Astrocyte (in vitro differentiated cells and primary cell): ENCODE measurements at places on chromosomes 12 and 14. TPM values are rescaled to one million over a fixed set of nuclear protein-coding genes. Genes with fewer than 3 reads are reported as not detected.

GRCh38 chr14:34548472-34548981 is 9.0 kb upstream of the EAPP start:
- no peak overlapping the region for H3K27ac ChIP-seq
- H3K4me3 ChIP-seq: no peak overlapping the region
- H3K36me3 ChIP-seq: no peaks in the 10 kb centered on the region
- H3K4me1 ChIP-seq: no peaks in the 10 kb centered on the region
- no peak for DNase-seq
- H3K27me3 ChIP-seq: no peaks in the 10 kb centered on the region

DNA sequence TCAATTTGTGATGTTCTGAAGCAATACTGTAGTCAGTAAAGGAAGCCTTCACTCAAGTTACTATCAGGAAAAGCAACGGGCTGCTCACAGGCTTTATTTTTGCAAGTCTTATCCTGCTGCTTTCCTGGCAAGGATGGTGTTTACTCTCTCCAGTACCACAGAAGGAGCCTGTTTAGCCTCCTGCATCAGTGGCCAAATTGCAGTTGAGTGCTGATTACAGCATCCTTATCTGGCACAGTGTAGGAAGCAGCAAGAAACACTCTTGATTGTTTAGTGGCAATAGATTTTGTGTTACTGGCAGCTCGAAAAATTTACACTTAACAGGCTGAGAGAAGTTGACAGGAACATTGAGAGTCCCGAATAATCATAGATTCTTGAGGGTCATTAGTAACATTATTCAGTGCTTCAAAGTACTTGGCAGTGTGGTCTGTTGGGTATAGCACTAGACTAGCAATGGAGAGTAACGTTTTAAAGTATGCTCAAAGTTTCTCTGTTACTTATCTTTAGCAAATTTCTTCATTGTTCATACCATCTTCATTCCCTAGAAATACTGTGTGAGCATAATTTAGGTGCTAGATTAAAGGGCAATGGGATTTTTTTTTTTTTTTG is 11.7 kb downstream of the TULP3 start:
- H3K27ac ChIP-seq: no peak overlapping the region
- H3K4me3 ChIP-seq: no peak overlapping the region
- peak; percentile 29 for DNase-seq

DNA sequence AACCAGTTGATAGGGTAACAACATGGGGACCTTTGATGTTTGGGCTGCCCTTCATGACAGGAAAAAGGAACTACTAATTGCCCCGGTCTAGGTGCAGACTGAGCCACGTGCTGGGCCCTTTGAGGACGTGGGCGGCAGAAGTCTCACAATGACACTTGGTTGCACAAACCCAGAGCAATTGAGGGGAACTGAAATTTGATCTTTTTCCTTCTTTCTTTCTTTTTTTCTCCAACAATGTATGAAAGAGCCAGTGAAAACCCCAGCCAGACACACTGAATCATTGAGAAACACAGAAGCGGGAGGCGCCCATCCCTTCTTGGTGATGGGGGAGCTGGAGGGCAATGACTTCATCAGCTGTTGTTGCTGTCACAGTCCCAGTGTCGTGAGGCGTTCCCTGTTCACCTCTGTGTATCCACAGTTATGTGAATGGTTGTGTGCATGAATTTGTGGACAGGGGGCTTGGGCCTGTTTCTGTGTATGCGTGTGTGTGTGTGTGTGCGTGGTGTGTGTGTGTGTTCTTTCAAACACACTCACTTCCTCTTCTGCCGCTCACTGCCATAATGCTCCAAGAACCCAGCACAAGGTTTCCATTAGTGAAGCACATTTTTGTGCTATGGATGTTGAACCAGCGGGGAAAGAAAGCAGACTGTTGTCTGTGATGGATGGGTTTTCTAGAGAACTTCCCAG is 137.5 kb upstream of the CCND2 start:
- no peak overlapping the region for H3K4me3 ChIP-seq
- DNase-seq: no peak
- H3K27me3 ChIP-seq: no peaks in the 10 kb centered on the region
- peaks cover 3% of the 10 kb centered on the region for H3K4me1 ChIP-seq

DNA sequence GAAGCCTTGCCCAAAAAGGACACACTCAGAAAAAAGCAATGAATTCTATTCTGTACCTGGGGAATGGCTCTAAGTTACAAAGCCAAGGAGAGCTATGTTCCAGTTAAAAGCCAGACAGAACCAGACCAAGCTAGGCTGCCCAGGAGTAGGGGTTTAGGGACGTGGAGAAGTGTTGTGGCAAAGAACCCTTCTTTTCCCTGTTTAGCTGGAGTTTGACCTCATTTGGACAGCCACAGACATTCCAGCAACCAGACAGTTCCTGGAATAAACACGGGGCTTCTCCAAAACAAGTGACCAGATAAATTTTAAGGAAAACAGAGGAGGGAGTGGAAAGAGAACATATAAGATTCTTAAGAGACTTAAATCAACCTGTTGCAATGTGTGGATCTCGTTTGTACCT is 62.3 kb downstream of the GCH1 start:
- H3K27me3 ChIP-seq: no peaks in the 10 kb centered on the region
- H3K36me3 ChIP-seq: no peaks in the 10 kb centered on the region
- no peak overlapping the region for H3K27ac ChIP-seq
- H3K4me1 ChIP-seq: no peaks in the 10 kb centered on the region
- no peak overlapping the region for H3K4me3 ChIP-seq

GRCh38 chr12:16562921-16563320 is 43.0 kb downstream of the LMO3 start:
- no peaks in the 10 kb centered on the region for H3K27me3 ChIP-seq
- H3K4me1 ChIP-seq: no peaks in the 10 kb centered on the region
- H3K36me3 ChIP-seq: no peaks in the 10 kb centered on the region
- no peak overlapping the region for H3K4me3 ChIP-seq

DNA sequence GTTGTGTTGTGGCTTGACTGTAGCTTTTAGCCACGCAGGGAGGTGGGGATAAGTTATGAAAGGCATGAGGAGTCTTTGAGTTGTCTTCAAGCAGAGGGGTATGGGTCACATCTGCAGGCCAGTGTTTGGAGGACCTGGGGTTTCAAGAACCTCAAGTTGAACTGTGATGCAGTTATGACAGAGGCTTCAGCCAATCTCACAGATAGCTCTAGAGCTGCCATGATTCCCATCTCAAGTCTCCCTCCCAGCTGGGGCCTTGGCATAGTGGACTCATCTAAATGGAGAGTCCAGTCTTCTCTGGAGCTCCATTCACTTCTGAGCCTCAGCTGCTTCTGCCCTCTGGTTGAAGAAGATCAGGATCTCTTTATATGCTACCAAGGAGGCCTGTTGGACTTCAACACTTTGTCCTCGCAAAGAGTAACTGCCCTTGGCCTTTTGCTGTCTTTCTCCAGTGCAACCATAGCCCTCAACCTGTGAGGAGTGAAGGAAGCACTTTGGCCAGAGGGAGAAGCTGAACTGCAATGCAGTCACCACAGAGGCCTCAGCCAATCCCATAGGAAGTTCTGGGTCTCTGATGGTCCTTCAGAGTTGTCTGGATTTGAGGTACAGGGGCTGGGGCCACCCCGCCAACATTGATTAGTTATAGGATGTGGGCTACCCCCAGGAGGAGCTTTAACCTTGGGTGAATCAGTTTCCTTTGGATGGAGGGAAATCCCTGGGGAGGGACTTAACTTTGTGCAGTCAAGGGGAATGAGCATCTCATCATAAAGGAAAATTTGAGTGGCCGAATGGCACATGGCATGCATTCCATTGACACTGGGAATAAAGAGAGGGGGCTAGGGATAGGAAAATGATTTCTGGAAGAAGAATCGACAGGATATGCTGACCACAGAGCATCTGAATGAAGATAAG is 230.5 kb downstream of the PCNX1 start:
- H3K27me3 ChIP-seq: no peaks in the 10 kb centered on the region
- H3K4me3 ChIP-seq: no peak overlapping the region
- no peak overlapping the region for H3K27ac ChIP-seq
- peaks cover 19% of the 10 kb centered on the region for H3K4me1 ChIP-seq

GRCh38 chr12:6534695-6534944 is 303 bp downstream of the GAPDH start:
- H3K27me3 ChIP-seq: no peaks in the 10 kb centered on the region
- H3K27ac ChIP-seq: peak overlapping the region; percentile 94
- no peak for DNase-seq
- H3K36me3 ChIP-seq: peaks cover 43% of the 10 kb centered on the region
- peak overlapping the region; percentile 95 for H3K4me3 ChIP-seq
- H3K4me1 ChIP-seq: peaks cover 44% of the 10 kb centered on the region

GRCh38 chr12:80811957-80812708 is 95.4 kb downstream of the MYF5 start:
- H3K36me3 ChIP-seq: no peaks in the 10 kb centered on the region
- H3K4me3 ChIP-seq: no peak overlapping the region
- no peaks in the 10 kb centered on the region for H3K27me3 ChIP-seq

GRCh38 chr12:116261525-116262100 is 15.9 kb downstream of the MED13L start:
- H3K4me3 ChIP-seq: no peak overlapping the region
- no peaks in the 10 kb centered on the region for H3K36me3 ChIP-seq
- H3K27me3 ChIP-seq: no peaks in the 10 kb centered on the region
- no peak overlapping the region for H3K27ac ChIP-seq
- DNase-seq: no peak

- H3K36me3 ChIP-seq: no peaks in the 10 kb centered on the region
- no peak for DNase-seq
- H3K27me3 ChIP-seq: peaks cover 28% of the 10 kb centered on the region
- H3K4me3 ChIP-seq: no peak overlapping the region
- no peaks in the 10 kb centered on the region for H3K4me1 ChIP-seq
Measured at GRCh38 chr14:77267937-77268699, 2.9 kb downstream of the NGB start.

DNA sequence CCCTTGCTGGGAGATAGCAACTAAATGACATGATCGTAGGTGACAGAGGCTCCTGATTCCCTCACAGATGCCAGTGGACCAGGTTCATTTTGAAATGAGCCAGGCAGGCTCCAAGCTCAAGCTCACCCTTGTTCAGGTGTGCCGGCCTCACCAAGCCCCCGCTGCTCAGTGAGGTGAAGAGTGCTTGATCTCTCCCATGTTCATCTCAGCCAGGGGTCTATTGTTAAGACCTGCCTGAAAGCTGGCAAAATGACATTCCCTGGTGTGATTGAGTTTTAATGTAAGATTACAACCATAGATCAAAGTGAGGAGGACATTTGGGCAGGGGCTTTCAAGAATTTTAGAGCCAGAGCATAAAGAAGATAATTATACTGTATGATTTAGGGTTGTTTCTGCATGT is 497.9 kb downstream of the EGLN3 start:
- H3K4me3 ChIP-seq: no peak overlapping the region
- H3K36me3 ChIP-seq: no peaks in the 10 kb centered on the region
- H3K4me1 ChIP-seq: no peaks in the 10 kb centered on the region
- H3K27ac ChIP-seq: no peak overlapping the region
- DNase-seq: no peak

DNA sequence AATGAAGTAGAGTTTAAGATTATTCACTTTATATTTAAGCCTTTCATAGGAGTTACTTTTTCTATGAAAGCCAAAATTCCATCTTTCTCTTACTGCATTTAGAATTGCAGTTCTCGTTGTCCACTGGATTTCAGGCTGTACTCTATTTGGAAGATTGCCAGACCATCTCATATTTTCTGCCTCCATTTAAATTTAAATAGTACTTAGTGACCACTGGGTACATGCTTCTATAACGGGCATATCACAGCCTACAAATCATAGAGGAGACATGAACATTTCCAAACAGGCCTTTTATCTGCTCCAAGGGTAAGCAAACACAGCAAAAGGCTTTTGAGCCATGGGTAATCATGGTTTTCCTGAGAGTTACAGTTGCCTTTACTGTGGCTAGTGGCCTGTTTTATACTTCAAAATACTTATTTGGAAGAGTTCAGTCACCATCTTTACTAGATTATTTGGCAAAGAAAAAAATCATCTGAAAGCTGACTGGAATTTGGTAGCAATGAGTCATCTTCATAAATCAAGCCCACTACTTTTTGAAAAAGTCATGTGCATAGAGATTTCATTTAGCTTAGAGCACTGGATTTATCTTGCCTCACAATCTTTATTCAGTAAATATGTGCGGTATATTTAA is 15.7 kb downstream of the ANO6 start:
- H3K36me3 ChIP-seq: no peaks in the 10 kb centered on the region
- DNase-seq: peak; percentile 88
- H3K27ac ChIP-seq: peak overlapping the region; percentile 97
- H3K4me3 ChIP-seq: peak overlapping the region; percentile 24
- H3K27me3 ChIP-seq: no peaks in the 10 kb centered on the region
- H3K4me1 ChIP-seq: peaks cover 50% of the 10 kb centered on the region

- H3K27ac ChIP-seq: no peak overlapping the region
- H3K27me3 ChIP-seq: no peaks in the 10 kb centered on the region
- H3K4me1 ChIP-seq: peaks cover 4% of the 10 kb centered on the region
- DNase-seq: peak; percentile 42
- no peak overlapping the region for H3K4me3 ChIP-seq
Measured at GRCh38 chr14:24986206-24986893, 63.6 kb downstream of the STXBP6 start.

The TRMT61A gene
- total RNA-seq: 11.9 and 12.4 TPM in 2 replicates

GRCh38 chr12:32051511-32052211 is 55.0 kb upstream of the BICD1 start:
- peaks cover 4% of the 10 kb centered on the region for H3K4me1 ChIP-seq
- H3K36me3 ChIP-seq: no peaks in the 10 kb centered on the region
- no peak overlapping the region for H3K4me3 ChIP-seq
- H3K27me3 ChIP-seq: no peaks in the 10 kb centered on the region
- H3K27ac ChIP-seq: peak overlapping the region; percentile 70
- DNase-seq: peak; percentile 90

The POU6F1 gene
- total RNA-seq: 3.6 and 3.7 TPM in 2 replicates

DNA sequence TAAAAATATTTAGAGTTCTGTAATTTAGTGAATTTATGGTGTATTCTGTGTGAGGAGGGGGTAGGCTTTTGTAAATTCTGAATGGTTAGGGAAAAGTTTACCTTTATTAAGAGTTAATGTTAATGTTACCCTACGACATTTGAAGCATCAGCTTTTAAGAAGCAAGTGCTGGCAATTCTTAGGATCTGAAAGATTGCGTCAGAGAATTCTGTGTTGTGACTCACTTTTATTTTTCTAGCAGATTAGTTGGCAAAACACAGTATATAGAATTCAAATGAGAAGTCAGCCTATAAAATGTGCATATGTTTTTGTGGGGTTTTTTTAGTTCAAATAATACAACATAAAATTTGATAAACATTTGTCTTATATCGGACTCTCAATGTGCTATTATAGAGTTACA is 97.6 kb downstream of the RAD52 start:
- no peaks in the 10 kb centered on the region for H3K36me3 ChIP-seq
- peak; percentile 77 for DNase-seq
- H3K4me1 ChIP-seq: peaks cover 22% of the 10 kb centered on the region
- peak overlapping the region; percentile 59 for H3K27ac ChIP-seq
- H3K4me3 ChIP-seq: no peak overlapping the region

The NINJ2 gene
- total RNA-seq: not detected in 2 replicates

- H3K27me3 ChIP-seq: no peaks in the 10 kb centered on the region
- no peak for DNase-seq
- H3K4me3 ChIP-seq: no peak overlapping the region
- H3K36me3 ChIP-seq: peaks cover 8% of the 10 kb centered on the region
Measured at GRCh38 chr12:122874081-122874480, 21.8 kb downstream of the VPS37B start.
